Astrocyte of the spinal cord (primary cell): ENCODE measurements at places on chromosomes 13 and 19.
A peak's percentile ranks its signal among the peaks of the same experiment; 100 is the strongest.

DNA sequence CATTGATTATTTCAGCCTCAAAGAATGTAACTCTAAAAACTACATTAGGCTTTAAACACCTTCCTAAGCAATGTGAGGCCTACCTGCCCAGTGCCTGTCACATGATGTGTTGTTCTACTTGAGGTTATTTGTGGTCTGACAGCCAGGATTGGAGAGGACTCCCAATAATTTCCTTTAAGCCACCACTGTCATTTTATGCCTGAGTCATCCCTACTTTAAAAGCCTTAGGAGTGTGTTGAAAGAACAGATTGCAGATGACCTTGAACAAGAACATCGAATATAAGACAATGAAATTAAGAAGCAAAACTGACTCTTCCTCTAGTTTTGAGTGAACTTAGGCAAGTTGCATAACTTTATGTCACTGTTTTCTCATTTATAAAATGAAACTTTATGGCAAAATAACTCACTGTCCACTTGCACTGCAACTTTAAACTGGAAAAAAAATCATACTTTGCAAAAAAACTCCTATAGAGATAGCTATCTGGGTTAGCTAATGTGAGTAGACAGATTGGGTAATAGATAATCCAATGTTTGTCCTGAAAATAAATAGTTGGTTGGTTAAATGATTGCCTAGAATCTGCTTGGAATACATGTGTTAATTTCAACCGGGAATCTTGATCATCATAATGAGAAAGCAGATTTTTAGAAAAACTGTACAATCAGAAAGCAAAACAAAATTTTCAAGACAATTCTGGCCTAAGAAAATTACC lies 361.2 kb downstream of the SUCLA2 start:
- DNase-seq: no peak

DNA sequence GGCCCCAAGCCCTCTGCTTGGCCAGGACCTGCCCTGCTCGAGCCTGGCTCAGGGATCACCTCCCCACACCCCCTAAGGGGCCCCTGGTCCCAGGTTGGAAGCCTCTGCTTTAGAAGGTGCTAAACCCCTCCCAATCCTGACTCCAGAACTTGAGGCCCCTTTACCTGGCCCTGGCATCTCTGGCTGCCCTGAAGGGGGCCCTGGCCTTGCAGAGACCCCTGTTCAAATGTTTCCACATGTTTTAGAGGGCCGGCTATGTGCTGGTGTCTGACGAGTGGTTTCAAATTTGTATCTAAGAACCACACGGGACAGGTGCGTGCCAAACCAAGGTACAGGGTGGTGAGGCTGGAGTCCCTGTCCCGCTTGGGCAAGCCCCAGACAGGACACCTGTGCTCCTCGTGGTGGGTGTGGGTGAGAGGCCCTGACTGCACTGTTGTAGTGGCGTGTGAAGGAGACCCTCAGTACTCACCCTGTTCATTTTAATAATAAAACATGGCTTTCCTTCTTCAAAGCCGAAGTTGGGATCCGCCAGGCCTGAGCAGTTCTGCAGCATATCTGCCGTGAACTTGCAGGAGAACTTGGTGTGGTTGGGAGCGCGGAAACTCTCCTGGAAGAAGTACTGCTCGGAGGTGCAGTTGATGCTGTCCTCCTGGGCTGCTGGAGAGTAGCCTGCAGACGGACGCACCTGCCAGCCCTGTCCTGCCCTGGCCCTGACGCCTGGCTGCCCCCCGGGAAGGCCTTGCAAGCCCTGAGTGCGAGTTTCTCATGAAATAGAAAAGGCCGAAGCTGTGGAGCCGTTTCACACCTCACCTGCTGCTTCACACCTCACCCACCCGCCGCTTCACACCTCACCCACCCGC lies 5.4 kb downstream of the ATP4B start:
- no peak for DNase-seq

GRCh38 chr19:32550666-32551065 lies 30.3 kb upstream of the PDCD5 start:
- no peak for DNase-seq

DNA sequence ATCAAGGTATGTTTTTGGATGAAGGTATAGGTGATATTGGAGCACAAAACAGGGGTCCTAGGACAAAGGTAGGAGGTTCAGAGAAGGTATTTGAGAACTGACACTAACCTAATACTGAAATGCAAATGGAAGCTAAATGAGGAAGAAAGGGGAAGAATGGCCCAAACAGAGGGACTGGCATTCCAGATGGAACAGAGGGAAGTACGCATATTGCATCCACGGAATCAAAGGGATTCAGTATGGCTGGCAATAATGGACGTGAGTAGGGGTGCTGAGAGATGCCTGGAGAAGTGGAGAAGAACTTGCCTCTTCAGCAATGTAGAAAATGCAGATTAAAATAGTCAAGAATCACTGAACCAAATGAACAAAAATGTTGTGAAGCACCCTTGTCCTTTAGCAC lies 283.5 kb upstream of the DACH1 start:
- DNase-seq: no peak

GRCh38 chr19:48967346-48968178 lies 2.5 kb downstream of the FTL start:
- DNase-seq: no peak

GRCh38 chr19:53880711-53881481 lies 1.1 kb upstream of the PRKCG start:
- DNase-seq: no peak

DNA sequence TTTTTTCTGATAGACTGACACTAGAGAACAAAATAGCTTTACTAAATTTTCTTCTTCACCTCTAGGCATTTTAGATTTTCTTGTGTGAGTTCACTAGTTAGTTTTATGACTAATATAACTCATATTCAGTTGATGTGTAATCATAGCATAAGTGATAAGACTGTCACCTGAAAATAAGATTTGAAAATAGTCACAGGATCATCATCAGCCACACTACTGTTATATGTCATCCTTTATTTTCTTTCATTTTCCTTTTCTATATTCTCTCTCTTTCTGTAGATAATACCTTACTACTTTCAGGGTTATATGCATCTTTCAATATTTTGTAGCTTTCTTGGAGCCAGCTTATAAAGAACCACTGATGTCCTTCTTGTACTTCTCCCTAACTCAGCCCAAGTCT lies 292.6 kb downstream of the TDRD3 start:
- no peak for DNase-seq

DNA sequence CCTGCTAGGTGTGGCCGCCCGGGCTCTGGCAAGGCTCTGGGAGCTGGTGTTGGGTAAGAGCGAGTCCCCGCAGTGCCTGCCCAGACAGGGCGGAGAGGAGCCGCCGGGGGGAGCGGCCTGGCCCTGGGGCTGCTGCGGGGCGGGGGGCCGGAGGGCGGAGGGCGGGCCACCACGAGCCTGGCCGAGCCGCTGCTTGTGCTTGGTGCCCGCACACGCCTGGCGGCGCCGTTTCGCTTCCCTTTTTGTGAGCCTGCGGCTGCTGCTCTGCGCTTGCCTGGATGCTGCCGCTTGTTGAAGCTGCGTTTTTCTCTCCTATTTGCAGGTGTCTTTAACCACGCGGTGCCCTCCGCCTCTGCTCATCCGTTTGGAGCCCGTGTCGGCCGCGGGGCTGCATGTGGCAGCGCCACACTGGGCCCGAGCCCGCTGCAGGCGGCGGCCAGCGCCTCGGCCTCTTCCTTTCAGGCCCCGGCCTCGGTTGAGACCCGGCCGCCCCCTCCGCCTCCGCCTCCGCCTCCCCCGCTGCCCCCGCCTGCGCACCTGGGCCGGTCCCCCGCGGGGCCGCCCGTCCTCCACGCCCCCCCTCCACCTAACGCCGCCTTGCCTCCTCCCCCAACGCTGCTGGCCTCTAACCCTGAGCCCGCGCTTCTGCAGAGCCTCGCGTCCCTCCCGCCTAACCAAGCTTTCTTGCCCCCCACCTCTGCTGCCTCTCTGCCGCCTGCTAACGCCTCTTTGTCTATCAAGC lies 8.5 kb downstream of the PLEKHJ1 start:
- no peak for DNase-seq

GRCh38 chr13:44274771-44275205 lies 98.8 kb upstream of the SERP2 start:
- DNase-seq: peak; percentile 26

GRCh38 chr13:99065235-99066015 lies 87.6 kb upstream of the DOCK9 start:
- DNase-seq: no peak

GRCh38 chr19:2308114-2308556 lies at the start of gene LINGO3:
LINGO3 (minus strand) TSS chr19:2308154; CDS start chr19:2291776, 16,378 bp downstream.
- no peak for DNase-seq

- no peak for DNase-seq
Observed at GRCh38 chr19:54191811-54192453, 824 bp downstream of the TSEN34 start.

DNA sequence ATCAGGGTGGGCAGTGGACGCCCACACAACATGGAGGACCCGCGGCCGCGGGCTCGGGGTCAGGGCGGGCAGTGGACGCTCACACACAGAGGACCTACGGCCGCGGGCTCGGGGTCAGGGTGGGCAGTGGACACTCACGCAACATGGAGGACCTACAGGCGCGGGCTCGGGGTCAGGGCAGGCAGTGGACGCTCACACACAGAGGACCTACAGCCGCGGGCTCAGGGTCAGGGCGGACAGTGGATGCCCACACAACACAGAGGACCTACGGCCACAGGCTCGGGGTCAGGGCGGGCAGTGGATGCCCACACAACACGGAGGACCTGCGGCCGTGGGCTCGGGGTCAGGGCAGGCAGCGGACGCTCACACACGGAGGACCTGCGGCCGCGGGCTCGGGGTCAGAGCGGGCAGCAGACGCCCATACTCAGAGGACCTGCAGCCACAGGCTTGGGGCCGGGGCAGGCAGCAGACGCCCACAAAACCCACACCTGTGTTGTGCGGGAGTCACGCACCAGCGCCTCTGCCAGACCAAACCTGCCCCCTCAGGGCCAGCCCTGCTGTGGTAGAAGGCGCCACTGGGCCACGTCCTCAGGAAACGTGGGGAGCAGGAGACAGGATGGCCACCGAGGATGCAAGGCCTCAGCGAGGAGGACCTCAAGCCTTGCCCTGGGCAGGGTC lies 27.6 kb upstream of the C13orf46 start:
- no peak for DNase-seq

DNA sequence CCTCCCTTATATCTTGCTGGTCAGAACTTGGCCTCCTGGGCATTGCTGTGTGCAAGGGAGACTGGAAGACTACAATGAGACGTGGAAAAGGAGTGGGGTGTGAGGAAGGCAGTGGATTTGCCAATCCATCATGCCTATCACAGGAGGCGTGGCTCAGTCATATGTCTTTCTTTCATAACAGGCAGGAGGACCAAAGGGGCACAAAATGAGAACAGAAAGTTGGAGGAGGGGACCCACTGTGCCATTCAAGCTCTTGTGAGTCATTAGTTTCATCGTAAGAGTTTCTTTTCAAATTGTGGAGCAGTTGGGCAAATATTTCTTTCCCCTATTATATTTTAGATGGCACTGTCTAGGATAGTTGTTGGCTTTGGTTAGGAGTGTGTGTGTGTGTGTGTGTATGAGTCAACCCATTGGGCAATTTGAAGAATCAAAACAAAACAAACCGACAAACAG lies 471.5 kb downstream of the TSHZ3 start:
- no peak for DNase-seq

DNA sequence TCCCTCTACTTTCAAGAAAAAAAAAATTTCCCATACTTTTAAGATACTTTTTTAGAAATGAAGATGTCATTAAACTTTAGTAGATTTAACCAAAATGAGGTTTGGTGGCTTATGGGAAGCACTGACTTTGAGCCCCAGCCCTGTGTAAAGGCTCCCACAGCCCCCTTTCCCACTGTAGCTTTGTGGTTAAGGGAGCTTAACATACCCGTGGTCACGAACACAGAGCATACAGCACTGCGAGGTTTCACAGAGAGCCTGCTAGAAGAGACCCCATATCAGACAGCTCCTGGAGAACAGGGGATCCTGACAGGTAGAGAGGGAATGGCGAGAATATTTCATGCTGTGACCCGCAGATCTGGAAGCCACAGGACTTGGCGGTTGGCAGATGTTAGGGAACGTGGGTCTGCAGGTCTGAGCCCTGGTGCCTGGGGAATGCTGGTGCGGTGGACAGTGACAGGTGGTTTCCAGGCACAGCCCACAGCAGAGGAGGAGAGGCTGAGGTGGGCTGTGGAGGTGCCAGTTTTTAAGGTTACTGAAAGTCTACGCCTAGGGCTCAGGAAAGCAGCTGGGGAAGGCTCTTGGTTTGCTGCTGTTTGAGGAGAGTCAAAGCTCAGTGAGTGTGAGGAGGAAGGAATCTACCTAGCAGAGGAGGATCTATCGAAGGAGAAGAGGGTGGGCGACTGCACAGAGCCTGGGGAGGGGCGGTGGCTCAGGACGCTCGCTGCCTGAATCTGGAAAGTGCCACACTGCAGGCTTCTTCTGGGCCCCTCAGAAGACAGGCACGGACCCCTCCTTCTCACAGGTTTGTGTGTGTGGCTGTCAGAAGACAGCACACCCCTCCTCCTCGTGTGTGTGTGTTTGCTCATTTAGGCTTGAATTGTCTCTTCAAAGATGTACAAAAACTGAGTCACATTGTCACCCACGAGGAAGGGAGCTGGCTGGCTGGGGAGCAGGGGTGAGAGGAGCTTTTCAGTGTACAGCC lies 49.9 kb downstream of the SLC7A9 start:
- no peak for DNase-seq

- no peak for DNase-seq
Observed at GRCh38 chr13:113864273-113864890, 506 bp upstream of the GAS6 start.

- DNase-seq: no peak
Observed at GRCh38 chr13:52749419-52749818, 9.8 kb upstream of the CNMD start.

DNA sequence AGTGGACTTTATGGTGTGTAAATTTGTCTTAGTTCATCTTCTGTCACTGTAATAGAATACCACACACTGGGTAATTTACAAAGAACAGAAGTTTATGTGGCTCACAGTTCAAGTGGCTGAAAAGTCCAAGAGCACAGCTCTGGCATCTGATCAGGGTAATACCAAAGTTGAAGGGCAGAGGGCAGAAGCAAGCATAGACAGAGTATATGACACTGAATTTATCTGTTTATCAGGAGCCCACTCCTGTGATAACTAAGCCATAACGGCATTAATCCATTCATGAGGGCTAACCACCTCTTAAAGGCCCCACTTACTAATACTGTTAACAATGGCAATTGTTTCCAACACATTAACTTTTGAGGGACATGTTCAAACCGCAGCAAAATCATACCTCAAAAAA lies 4.0 kb upstream of the RFXAP start:
- DNase-seq: no peak

DNA sequence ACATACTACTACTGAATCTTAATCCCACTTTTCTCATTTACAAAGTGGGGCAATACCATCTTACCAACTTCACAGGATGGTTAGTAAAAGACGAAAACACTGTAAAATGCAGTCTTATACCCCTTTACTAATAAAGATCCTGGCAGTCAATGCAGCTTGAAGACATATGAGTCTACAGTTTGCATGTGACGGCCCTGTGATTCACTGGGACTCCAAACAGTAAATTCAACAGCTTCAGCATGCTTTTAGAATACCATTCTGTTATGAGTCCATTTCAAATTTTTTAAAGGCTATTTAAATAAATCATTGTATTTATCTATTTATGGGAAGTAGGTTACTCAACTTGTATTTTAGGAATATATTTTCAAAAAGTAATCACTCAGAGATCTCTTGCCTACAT lies 629.1 kb downstream of the LIG4 start:
- no peak for DNase-seq

- no peak for DNase-seq
Observed at GRCh38 chr13:33176526-33176925, 109.0 kb downstream of the STARD13 start.

GRCh38 chr19:10712045-10712444 lies 5.8 kb upstream of the DNM2 start:
- DNase-seq: no peak

- DNase-seq: peak; percentile 89
Observed at GRCh38 chr13:42548731-42549551, 25.0 kb upstream of the TNFSF11 start.

GRCh38 chr13:73288596-73288995 lies 229.8 kb downstream of the KLF5 start:
- no peak for DNase-seq
